ENCODE measurements at places on chromosomes 4 and X.

GRCh38 chr4:62450740-62451139, 1250.6 kb downstream of the ADGRL3 start:
- DNase-seq, result no peak

- DNase-seq, result no peak
Measured at GRCh38 chrX:135629342-135629741, 84.1 kb upstream of the CT45A1 start.

- no peak for DNase-seq
Measured at GRCh38 chrX:125288343-125288742, 31.3 kb upstream of the TEX13C start.

DNA sequence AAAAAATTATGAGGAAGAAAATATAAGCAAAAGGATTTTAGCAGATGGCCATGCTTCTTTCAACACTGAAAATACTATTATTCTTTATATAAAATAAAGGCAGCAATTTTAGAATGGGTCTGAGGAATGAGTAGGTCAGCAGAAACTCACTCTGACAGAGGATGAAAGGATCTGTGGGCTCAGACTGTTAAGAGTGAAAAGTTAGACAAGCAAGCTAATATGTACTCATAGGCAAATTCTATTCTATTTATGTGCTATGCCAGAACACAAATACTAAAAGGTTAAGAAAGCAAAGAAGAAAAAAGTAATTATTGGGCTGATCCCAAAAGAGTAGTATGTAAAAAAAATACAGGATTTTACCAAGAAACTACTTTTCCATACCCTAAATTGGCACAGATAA, 13.9 kb downstream of the LCORL start:
- DNase-seq, result no peak

DNA sequence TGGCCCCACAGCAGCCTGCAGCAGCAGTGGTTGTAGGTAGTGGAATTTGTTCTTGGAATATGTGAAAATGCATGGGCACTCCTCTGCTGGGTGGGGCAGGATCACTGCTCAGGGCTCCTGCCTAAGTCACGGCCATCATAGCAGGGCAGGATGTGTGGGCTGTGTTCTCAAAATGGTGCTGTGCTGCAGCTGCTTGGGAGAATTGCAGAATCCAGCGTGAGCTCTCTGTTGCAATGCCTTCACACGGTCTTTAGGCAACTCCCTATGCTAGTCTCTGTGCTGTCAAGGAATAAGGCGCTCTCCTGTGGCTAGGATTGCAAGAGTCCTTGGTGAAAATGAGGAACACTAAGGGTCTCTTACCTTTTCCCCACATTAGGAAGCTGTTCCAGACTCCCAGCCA, 42.9 kb downstream of the F8 start:
- no peak for DNase-seq

GRCh38 chrX:72176981-72177380, 4.6 kb upstream of the PIN4 start:
- DNase-seq, result no peak
